ENCODE measurements at places on chromosomes 4 and X.

DNA sequence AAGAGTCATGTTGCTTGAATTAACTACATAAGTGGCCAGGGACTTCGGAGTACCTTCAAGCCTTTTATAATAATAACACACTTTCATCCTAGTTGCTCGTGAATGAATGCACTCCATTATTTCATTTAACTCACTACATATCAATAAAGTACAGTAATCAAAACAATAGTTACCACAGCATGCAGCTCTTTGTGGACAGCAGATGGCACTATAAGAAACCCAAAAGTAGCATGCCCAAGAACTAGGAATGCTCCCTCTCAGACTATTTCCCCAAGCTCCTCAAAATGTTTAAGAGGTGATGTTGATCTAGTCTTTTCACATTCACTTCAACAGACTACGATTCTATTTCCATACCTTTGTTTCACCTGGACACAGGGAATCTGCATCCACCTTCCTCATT, 500.8 kb upstream of the DIAPH2 start:
- DNase-seq: no peak

GRCh38 chrX:135541351-135541750, 20.9 kb downstream of the INTS6L start:
- no peak for DNase-seq

DNA sequence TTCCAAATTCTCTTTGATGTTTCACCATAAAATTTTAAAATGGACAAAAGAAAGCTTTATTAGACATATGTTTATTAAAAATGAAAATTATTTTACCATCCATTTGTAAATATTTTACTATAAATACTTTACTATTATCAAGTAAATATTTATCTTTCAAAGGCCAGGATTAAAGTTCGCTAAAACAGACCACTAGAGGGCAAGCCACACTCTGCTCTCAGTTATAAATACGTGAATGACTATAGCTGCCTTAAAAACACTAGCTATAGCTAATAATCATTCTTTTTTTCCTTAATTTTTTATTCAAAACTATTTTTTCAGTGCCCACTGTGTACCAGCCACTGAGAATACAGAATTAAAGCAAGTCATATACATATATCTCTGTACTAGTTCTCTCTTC, 38.6 kb downstream of the UNC5C start:
- no peak for DNase-seq

GRCh38 chr4:8514391-8514790, 65.8 kb upstream of the GPR78 start:
- DNase-seq: no peak

GRCh38 chrX:122218666-122219065, 965.4 kb upstream of the GRIA3 start:
- no peak for DNase-seq

GRCh38 chrX:53433651-53434639, at the start of gene HSD17B10:
Gene HSD17B10 (minus strand): TSS chrX:53434370. CDS start chrX:53434345, 25 bp downstream.
- no peak for DNase-seq

- no peak for DNase-seq
Measured at GRCh38 chrX:151776181-151776731, 41.7 kb downstream of the CNGA2 start.

DNA sequence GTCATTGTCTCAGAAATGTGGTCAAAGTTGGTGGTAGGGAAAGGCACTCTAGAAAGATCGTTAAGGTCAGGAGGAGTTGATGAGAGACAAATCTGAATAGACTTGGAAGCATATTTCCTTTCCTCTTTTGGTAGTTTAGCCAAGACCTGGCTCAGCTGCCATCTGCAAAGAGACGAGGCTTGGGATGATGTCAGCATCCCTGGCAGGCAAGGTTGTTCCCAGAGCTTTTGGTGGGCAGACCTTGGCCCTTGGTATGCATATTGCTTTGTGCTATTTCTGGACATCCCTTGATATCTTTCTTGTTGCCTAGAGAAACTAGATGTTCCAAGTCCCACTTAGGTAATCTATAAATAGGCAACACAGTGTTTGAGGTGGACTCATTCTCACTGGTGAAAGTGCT, 82.4 kb upstream of the NAF1 start:
- DNase-seq: no peak

DNA sequence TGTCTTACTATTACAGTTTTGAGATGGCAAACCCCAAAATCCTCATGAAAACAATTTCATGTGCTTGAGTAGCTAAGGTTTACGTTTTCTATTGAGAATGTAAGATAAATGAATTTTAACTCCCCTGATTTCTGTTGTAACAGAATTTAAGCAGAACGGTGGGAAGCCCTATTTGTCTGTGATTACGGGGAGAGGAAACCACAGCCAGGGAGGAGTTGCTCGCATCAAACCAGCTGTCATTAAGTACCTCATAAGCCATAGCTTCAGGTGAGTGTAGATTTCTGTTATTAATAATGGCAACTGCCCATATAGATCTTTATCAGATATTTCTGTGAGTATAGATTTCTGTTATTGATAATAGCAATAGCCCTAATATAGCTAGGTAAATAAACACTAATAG, 44.2 kb upstream of the RHOH start:
- no peak for DNase-seq

DNA sequence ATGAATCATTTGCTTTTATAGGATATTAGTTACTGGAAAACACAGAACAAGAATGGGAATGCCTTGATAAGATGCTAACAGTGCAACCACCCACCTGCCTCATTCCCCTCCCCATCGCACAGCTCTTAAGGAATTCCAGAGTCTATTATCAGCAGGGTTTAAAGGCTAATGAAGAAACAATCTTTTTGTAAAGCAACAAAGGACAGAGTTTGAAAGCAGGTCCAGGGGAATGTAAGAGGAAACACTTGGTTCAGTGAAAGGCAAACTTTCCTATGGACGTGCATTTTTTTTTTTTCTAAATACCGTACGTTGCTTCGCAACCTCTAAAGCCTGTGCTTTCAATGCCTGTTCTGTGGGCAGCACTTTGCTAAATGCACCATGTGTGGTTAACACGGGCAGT, 92.5 kb downstream of the GPR50 start:
- no peak for DNase-seq

DNA sequence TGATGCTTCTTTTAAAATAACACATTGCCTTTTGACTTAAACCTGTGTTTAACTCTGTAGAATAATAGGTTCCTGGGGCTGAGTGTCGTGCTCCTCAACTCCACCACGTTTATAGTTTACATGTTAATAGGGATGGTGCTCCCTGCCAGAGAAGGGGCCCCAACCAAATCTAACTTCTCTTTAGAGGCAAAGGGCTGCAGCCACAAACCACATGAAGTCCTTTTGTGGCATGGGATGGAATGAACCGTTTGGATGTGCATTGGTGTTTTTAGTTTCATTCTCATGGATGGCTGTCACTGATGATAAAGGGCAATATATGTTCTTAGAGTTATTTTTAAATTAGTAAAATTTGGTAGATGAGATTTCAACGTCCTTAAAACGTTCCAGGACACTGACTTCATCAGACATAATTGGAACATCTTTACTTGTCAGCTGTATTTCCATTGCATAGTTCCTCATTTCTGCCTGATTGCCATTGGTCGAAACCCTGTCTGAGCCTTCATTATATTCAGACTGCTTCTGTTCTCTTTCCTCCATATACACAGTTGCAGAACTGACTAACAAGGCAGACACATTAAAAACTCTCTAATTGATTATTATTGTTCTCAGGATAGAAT, 60.4 kb upstream of the HPF1 start:
- no peak for DNase-seq

DNA sequence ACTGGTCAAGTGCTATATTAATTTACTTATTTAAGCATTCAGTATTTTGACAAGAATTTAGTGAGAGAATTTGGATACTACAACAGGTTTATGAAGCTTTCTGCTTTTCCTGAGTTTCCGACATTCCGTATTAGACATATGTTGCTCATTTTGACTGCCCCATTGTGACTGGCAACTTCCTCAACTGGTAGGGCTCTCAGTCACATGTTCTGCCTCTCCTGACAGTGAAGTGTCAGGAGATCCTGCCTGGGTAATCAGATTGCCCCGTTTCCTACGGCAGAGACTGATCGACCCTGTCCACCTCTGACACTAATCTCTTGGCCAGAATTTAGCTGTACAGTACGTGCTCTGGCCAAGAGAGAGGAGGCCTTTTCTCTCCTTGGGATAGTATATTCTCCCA, 49.5 kb downstream of the CLNK start:
- DNase-seq: no peak

- DNase-seq: no peak
Measured at GRCh38 chrX:16836371-16836770, 33.8 kb downstream of the RBBP7 start.

DNA sequence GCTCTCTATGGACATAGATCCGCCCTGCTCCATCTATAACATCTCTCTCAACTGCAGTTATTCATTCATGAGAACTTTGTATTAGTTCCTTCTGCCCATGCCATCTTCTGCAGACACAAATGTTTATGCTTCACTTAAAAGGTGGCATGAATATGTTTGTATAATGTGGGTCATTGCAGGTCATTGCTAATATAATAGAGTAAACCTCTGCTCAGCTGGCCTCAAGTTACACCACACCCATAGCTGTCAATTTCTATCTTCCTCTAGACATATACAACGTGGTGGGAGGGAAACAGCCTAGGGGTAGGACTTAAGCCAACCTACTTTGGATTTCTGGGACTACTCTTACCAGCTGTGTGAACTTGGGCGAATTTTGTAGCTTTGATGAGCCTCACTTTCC, 129.8 kb downstream of the ATXN3L start:
- no peak for DNase-seq

- DNase-seq: no peak
Measured at GRCh38 chrX:103540145-103540544, 20.9 kb upstream of the RAB40A start.

- DNase-seq: no peak
Measured at GRCh38 chr4:17068891-17069290, 170.4 kb upstream of the LDB2 start.

GRCh38 chr4:173502282-173502681, 27.7 kb downstream of the HAND2 start:
- DNase-seq: no peak
